ENCODE measurements at places on chromosomes 1 and 21.

DNA sequence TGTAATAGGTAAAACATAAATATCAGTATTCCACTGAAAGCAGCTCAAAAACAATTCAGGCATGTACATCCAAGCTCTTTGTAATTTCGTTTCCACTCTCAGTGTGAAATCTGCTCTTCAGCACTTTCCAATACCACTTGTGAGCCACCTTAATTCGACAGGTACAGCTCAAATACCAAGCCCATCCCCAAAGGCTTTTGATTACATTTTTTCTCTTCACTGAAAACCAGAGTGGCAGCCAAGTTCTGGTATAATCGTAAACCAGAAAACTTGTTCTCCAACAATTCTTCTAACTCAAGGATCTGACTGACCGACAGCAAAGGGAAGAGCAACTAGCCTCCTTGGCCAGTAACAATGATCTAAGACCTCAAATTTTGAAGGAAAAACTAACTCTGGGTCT is 36.8 kb downstream of the FBXO42 start:
- no peak for DNase-seq

GRCh38 chr1:242006976-242007375 is 8.1 kb upstream of the MAP1LC3C start:
- no peak for DNase-seq

DNA sequence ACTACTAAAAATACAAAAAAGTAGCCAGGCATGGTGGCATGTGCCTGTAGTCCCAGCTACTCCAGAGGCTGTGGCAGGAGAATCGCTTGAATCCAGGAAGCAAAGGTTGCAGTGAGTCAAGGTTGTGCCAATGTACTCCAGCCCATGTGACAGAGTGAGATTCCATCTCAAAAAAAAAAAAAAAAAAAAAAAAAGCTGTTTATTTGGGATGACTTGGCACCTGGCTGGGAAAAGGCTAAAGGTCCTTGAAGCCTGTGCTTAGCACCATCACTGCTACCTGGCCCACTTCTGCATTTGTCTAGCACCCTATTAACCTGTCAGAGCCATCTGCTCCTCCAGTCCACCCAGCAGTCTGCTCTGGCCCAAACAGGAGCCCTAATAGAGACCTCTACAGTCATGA is 25.0 kb downstream of the PRDX6 start:
- DNase-seq, result no peak

DNA sequence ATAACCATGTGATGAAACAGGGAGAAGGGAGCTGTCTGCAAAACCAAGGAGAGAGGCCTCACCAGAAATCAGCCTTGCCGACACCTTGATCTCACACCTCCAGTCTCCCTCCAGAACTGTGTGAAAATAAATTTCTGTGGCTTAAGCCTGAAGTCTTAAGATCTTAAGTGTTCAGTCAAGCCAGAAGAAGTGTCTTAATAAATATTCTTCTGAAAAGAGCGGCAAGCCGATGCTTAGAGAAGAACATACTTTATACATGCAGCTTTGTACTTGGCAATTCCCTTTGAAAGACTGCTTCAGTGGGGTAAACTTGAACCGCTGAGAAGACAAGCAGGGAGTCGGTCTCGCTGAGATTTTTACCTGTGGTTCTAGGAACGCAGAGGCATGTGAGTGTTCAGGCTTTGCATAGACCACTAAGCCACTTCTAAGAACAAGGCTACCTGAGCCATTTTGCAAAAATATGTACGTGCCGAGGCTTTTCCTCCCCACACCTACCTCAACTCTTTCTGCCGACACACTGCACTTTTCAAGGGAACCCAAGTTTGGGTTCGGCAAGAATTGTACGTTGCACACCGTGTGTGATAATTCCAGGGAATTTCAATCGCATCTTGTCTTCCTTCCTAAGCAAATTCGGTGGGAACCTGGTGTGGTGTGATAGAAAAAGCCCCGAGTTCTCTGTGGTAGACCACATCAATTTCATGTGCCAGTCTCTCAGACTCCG is 3.4 kb downstream of the RUNX1 start:
- no peak for DNase-seq

- DNase-seq, result no peak
Measured at GRCh38 chr1:96968541-96968940, 247.0 kb downstream of the PTBP2 start.

DNA sequence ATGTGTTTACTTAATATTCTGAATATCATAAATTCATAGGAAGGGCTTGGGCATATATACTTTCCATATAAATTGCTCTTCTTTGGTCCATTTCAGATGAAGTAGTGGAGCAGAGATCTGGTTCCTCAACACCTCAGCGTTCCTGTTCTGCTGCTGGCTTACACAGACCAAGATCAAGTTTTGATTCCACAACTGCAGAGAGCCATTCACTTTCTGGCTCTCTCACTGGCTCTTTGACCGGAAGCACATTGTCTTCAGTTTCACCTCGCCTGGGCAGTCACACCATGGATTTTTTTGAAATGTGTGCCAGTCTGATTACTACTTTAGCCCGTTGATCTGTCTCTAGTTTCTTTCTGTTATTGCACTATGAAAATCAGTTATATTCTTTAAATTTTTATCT is 62.3 kb downstream of the PRKAA2 start:
- no peak for DNase-seq

DNA sequence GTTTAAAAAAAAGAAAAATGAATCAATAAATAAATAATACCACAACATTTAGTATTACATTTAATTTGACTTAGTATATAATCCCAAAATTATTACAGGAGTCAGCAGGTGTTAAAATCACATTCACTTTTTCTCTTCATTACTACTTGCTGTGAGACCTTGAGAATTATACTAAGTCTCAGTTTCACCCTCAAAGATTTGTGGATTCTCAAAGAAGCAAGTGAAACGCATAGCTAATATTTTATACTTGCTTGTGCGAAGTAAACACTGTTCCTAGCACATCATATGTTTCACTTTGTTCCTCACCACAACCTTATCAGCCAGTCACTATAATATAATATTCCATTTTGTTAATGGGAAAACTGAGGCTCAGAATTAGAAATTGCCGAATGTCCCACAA is 4.0 kb downstream of the CLCA1 start:
- DNase-seq, result no peak

DNA sequence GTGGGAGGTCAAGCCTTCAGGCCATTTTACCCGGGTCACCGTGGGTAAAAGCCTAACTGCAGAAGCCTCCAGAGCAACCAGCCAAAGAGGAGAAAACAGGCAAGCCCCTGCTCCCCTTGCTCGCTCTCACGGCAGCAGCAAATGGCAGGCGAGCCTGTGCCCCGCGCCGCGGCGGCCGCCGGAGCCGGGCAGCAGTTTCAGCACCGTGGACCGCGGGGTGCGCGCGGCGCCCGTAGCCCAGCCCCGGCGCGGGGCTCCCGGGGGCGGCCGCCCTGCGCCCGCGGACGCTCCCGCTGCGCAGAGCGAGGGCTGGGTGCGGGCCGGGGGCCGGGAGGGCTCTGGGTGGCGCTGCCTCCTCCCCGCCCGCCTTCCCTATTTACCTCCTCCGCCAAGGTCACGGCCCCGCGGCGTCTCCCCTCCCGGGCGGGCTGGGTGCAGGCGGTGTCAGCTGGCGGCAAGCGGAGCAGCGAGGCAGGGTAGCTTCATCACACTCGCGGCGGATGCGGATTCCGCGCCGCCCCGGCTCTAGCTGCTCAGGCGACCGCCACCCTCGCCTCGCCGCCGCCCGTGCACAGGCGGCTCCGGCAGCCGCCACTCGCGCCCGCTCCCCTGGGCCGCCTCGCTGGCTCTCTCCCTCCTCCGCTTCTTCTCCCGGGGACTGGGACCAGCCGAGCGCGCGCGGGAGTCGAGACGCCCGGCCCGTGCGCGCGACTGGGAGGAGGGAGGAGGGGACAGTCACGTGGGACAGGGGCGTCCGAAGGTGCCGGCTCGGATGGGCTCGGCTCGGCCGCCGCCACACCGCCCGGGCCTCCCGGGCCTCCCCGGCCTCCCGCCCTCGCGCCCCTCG is at the start of gene RGS7:
RGS7 (minus strand) TSS at position 687 of the 847 bp plus-strand sequence.
- DNase-seq, result peak; percentile 89

DNA sequence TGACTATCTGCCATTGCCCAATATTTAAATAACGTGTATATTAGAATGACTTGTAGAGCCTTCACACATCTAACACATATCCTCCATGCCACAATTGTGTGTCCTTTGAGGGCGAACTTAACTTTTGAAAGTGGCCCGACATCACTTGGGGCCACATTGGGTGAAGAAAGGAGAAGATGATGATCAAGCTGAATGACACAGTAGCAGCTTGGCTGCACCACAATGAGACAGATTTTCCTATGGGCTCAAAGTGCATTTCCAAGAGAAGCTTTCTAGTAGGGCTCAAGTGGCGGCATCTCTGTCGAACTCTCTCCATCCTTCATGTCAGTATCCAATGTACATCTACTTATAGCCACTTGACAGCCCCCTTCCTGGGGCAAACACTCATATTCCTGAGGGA is 3.7 kb upstream of the BGLAP start:
- no peak for DNase-seq

DNA sequence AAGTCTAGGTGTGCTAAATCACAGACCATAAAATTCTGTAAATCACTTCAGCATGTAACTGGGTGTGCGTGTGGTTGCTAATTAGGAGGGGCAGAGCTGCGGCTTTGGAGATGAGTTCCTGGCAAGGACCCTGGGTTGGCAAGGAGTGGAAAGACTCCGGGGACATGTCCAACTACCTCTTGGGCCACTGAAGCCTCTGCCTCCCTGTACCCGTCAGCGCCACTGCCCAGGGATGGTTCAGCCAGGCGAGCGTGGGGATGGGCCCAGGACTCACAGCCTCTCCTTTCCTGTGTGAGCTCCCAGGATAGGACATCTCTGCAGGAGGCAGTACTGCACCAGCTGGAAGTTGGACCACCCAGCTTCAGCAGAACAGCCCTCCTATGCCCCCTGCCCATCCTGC is 386.4 kb upstream of the VAMP3 start:
- DNase-seq, result no peak

DNA sequence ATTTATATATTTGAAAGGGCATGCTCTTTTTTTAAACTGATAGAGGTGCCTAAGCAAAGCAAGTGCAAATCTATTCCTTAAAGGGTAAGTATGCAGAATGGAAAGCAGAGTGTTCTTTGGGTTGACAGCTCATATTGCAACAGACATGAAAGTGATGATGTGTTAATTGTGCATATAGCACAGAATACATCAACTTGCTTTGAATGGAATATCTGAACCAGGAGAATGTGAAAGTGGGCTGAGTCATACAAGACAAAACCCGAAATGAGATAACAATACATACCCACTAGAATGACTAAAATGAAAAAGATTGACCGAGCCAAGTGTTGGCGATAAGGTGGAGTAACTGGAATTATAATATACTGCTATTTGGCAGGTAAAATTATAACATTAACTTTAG is 4.3 kb downstream of the CR1 start:
- no peak for DNase-seq

DNA sequence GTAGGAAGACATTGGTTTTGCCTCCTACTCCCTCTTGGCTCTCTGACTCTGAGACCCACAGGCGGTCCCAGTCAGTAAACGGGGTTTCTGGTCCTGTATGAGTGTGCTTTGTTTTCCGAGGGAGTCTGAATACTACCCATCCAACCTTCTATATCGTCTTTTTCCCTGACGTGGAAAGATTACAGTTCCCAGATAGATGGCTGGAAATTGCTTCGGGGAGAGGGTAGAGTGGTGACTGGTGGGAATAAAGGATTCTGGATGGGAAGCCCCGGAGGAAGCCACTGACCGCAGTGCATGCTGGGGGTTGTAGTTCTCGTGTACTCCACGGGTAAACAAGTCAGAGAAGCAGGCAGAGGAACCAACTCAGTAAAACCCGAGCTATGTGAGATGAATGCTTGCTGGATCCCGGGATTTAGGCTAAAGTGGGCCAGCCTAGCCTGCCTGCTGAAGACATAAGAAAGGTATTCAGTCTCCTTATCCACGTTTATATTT is 66.2 kb upstream of the IRF2BP2 start:
- DNase-seq, result peak; percentile 85

GRCh38 chr1:162570718-162571117 is 9.2 kb downstream of the UAP1 start:
- no peak for DNase-seq
